ENCODE measurements at places on chromosomes 7 and 10.

DNA sequence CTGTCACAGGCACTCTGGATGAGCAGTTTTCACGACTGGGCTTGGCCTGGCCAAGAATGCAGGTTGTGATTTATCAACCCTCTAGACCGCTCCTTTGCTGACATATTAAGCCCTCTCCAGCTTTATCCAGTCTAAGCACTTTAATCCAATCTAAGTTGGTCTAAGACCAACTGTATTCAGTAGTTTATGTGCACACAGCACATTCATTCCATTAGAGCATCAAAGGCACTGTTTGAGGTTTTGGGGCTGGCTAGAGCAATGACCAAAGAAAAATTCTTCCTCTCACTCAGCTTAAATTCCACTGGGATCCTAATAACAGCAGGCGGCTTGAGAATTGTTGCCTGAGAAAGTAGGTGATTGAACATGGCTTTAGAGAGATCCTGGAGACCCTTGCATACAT lies 176.0 kb upstream of the INSYN2A start:
- DNase-seq: no peak

DNA sequence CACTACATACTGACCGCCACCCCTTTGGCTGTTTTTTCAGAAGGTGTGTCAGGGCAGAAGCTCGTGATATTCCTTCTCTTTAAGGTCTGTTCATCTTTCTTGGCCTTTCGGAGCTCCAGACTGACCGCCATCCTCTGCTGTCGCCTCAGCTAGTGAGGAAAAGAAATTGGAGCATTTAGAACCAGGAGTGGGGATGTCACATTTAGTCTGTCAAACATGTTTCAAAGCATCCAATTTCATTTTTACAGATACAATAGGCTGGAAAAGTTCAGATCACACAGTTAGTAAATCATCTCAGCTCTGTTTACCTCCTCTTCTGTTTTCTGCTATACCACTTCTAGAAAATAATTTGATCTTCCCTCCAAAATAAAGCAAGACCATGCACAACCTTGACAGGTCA lies 4.8 kb downstream of the KPNA7 start:
- DNase-seq: no peak

GRCh38 chr7:157596471-157596870 lies 259.7 kb downstream of the DNAJB6 start:
- no peak for DNase-seq

- DNase-seq: no peak
Observed at GRCh38 chr7:154699417-154699816, 303.5 kb downstream of the PAXIP1 start.

DNA sequence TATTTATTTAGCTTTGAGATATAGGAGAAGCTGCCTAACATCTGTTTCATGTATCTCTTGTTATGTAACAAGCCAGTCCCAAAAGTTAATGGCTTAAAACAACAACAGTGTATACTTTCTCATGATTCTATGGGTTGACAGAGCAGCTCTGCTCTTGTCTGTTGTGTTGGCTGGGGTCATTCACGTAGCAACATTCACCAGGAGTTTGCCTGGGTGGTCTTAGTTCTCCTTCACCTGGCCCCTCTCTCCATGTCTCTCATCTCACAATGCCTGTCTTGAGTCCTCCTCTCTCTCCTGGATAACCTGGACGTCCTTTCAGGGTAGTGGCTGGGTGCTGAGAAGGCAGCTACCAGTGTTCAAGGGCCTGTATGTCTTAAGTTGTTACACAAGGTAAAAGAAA lies 27.5 kb downstream of the INPP5F start:
- DNase-seq: no peak

DNA sequence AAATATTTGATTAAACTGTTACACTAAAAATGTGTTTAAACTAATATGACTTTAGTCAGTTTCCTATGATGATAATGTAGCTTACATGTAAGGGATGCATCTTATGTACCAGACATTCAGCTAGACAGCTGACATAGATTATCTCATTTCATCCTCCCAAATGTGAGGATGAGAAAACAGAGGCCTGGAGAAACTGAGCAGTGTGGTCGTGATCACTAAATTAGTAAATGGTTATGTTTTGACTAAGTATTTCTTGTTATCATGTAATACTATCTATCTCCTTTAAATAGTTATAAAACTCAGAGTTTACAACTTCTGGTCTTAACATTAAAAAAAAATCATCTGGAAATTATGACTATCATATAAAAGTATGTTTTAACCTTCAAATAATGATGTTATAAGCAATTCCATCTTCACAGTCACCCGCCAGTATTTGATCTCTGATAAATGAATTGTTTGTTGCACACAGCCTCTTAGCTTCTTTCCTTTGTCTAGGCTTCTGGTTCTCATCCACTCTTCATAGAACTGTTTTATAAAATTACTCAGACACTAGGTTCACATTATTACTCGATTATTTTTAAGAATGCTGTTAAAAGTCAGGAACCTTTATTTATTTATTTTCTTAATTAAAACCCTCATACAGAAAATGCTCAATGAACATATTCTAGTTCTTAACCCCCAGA lies 33.6 kb upstream of the HDAC9 start:
- no peak for DNase-seq

DNA sequence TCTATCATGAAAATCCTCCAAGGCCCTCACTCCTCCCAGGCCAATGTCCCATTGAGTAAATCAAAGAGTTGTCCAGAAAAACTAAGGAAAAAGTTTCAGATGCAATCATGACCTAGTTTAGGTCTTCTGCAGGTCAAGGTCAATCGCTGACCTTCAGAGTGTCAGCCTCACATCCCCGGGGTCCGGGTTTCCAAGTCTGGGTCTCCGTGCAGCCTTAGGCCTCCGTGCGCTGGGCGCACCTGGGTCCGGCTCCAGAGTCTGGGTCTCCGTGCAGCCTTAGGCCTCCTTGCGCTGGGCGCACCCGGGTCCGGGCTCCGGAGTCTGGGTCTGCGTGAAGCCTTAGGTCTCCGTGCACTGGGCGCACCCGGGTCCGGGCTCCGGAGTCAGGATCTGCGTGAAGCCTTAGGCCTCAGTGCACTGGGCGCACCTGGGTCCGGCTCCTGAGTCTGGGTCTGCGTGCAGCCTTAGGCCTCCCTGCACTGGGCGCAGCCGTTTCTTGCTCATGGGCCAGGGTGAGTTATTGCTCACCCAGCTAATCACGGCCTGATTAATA lies 236.2 kb downstream of the TCERG1L start:
- no peak for DNase-seq

DNA sequence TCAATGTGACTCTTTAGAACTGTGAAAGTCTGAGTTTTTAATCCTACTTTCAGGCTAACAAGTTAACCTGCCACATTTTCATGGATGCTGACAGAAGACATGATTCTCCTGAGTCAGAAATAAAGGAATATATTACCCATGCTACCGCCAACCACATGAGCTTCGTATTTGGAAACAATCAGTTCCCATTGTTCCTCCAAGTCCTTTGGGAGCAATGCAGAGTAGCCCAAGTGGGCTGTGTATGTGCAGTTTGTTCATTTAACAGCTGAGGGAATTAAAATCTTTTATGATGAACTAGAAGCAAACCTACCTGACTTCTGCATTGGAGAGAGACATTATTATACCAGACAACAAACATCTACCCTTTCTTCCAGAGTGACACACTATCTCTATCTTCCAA lies 169.3 kb upstream of the BET1 start:
- DNase-seq: no peak

DNA sequence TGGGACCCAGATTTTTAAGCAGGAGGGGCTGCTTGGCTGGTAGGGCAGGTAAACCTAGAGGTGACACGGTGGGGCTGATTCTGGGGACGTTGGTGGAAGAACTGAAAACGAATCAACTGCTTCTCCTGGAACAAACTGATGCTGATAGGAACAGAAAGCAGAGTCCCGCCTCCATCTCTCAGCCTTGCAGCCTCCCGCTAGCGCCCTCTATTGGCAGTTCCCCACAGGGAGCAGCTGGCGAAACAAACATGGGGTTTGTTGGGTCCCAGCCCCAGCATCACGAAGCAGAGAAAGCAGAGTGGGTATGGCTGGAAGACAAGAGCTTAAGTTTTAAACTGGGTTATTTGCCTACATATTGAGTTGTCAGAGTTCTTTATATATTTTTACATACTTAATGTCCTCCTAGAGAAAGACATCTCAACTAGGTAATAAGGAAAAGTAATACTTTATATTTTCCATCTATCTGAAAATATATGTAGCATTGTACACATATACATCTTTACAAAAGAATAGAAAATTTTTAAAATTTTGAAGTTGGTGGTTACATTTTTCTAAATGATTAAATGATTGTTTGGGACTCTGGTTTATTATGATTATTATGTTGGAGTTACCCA lies 42.3 kb upstream of the FOXI2 start:
- no peak for DNase-seq

DNA sequence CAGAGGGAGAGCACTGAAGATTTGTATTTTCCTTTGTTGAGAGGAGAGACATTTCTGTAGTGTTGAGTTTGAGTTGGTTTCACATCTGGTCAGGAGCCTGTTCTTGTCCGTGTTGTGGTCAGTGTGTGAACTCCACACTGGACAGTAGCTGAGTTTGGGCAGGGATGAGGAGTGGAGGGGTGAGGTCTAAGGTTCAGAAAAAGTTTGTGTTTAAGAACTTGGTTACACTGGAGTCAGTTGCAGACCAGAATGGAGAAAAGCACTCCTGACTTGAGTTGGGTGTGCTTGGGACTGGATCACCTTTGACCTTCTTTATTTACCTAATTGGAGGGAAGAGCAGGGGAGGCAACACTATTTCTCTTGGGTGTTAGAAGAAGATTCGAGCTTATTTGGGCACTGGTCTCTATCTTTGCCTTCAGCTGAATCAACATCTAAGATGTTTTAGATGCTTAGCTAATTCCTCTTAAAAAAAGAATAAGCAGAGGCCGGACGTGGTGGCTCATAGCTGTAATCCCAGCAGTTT lies 8.9 kb downstream of the LRMDA start:
- DNase-seq: no peak

DNA sequence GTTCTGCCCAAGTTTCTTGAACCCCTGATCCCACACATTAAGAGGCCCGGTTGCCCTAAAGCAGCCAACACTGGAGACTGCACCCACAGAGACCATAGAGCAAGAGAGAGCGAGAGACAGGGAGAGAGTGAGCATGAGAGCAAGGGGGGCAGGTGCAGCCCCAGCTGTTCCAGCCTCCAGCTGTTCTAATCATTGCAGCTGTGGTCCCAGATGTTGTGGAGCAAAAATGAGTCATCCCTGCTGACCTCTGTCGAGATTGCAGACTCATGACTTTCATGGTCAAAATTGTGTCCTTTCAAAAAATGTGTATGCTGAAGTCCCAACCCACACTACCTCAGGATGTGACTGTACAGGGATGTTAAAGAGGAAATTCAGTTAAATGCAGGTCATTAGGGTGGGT lies 143.9 kb upstream of the FRMD4A start:
- no peak for DNase-seq

- no peak for DNase-seq
Observed at GRCh38 chr7:19520392-19520791, 188.4 kb downstream of the POLR1F start.

- no peak for DNase-seq
Observed at GRCh38 chr7:33156441-33156840, 27.1 kb downstream of the BBS9 start.

DNA sequence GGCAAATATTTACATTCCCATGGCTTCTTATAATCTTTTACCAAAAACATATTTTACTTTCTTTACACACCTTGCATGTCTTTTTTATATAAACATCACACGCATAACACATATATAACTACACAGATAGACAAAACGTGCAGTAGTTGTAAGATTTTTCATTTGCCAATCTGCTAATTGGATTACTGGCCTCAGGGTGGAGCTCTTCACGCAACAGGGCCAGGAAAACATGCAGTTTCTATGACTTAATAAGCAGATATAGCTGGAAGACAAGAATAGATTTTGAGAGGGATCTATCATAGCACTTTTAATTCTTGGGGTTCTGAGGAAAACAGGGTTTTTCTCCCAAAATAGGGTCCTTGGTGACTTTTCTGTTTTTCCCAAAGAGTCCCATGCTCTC lies 12.7 kb downstream of the ACADSB start:
- DNase-seq: no peak

- DNase-seq: no peak
Observed at GRCh38 chr10:112304267-112304859, 21.2 kb downstream of the TECTB start.

GRCh38 chr10:27699776-27700175 lies 45.8 kb downstream of the MKX start:
- no peak for DNase-seq

- no peak for DNase-seq
Observed at GRCh38 chr10:94423627-94424026, 21.3 kb downstream of the TBC1D12 start.

- DNase-seq: no peak
Observed at GRCh38 chr7:38748056-38748610, 117.0 kb upstream of the AMPH start.

DNA sequence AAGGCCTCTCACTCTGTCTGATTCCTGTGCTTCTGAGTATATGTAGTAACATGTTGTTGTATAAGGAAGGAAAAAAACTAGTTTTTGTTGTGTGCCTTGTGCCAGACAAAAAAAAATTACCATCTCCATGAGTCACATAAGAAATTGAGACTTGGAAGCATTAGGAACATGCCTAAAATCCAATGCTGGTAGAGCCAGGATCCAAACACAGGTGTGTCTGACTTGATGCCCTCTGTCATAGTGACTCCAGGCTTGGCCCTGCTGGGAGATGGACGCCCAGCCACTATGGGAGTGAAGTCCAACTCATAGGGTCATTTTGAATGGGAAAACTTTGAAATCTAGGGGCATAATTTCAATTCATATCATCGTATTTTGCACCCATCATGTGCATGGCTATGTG lies 38.0 kb downstream of the PYROXD2 start:
- no peak for DNase-seq

- DNase-seq: no peak
Observed at GRCh38 chr10:56632537-56632936, 271.5 kb upstream of the ZWINT start.

All from activated CD8-positive, alpha-beta memory T cell treated with anti-CD3 and anti-CD28 coated beads for 1 hour (primary cell).